Esophagus muscularis mucosa (tissue), 4 donors: ENCODE measurements at places on chromosomes 16 and 17. TPM values are rescaled to one million over a fixed set of nuclear protein-coding genes. Genes with fewer than 3 reads are reported as not detected.
A peak's percentile ranks its signal among the peaks of the same experiment; 100 is the strongest.

DNA sequence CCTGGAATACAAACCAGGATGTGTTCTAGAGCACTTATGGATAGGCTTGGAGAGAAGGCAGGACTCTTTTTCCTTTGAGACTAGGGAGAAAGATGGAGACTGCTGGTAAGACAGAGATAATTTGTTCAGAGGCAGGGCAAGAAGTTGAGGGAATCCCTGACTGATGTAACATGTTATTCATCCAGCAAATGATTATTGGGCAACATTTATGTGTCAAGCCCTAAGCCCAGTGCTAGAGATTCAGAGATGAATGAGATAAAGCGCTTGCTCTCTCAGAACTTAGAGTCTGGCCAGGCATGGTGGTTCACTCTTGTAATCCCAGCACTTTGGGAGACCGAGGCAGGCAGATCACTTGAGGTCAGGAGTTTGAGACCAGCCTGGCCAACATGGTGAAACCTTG lies 47.8 kb upstream of the NUFIP2 start:
- no peak overlapping the region for H3K4me3 ChIP-seq
- H3K4me1 ChIP-seq, result no peaks in the 10 kb centered on the region
- DNase-seq, result no peak
- H3K27ac ChIP-seq, result no peak overlapping the region
- no peaks in the 10 kb centered on the region for H3K27me3 ChIP-seq

DNA sequence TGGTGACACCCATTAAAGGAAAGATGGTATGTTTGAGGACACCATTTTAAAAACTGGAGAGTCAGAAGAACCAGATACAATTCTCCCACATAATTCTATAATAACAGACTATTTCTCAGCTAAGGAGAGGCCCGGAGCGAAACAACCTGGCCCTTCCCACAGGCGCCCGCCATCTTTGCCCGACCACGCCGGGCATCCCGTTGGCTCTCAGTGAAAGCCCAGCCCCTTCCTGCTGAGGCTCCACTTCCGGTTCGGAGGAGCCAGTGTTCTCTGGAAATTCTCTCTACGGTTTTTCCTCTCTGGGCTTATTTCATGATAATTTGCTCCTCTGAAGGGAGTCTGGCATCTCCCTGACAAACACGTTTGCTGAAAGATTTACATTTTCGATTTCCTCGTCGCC lies 175.7 kb downstream of the AXIN2 start:
- no peaks in the 10 kb centered on the region for H3K4me1 ChIP-seq
- no peak for DNase-seq
- H3K27me3 ChIP-seq, result no peaks in the 10 kb centered on the region
- H3K4me3 ChIP-seq, result no peak overlapping the region
- no peaks in the 10 kb centered on the region for H3K36me3 ChIP-seq
- H3K27ac ChIP-seq, result no peak overlapping the region

- H3K4me1 ChIP-seq, result no peaks in the 10 kb centered on the region
- no peak for DNase-seq
Measured at GRCh38 chr16:31286421-31287032, 26.8 kb downstream of the ITGAM start.

The TP53TG3F gene
- total RNA-seq, result not detected

The HLF gene
- total RNA-seq, result 176 TPM

GRCh38 chr17:64632606-64633005 lies 29.5 kb downstream of the SMURF2 start:
- no peaks in the 10 kb centered on the region for H3K27me3 ChIP-seq
- no peaks in the 10 kb centered on the region for H3K36me3 ChIP-seq
- DNase-seq, result no peak
- H3K4me3 ChIP-seq, result no peak overlapping the region
- peaks cover 53% of the 10 kb centered on the region for H3K4me1 ChIP-seq
- no peak overlapping the region for H3K27ac ChIP-seq

DNA sequence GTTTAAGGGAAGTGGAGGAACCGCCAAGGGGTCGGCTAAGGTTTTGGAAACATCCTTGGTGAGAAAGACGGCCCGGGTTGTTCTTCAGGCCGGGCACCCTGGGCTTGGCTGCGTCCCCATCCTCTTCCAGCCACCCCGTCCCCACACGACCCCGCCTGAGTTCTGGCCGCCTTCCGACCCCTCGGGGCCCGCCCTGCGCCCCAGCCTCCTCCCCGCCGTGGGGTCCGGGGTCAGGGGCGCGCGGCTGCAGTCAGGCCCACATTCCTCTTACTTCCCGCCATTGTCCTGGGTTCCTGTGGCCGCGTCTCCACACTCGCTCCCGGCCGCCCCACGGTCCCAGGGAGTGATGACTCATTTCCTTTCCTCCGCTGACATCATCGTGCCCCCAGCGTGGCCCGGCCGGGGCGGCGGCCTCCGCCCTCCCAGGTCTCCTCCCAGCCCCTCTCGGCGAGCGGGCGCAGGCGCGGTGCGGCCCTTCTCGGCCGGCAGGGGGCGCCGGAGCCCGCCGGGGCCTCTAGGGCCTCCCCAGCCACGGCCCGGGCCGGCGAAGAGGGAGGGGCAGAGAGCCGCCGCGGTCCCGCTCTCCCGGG lies 59.6 kb downstream of the WSB1 start:
- H3K27ac ChIP-seq, result peak overlapping the region; percentile 90
- H3K4me3 ChIP-seq, result peak overlapping the region; percentile 66
- H3K36me3 ChIP-seq, result no peaks in the 10 kb centered on the region
- H3K4me1 ChIP-seq, result peaks cover 28% of the 10 kb centered on the region
- peak; percentile 97 for DNase-seq

The CFAP52 gene
- total RNA-seq, result not detected

GRCh38 chr17:64718058-64718457 lies 56.0 kb upstream of the SMURF2 start:
- no peaks in the 10 kb centered on the region for H3K4me1 ChIP-seq
- no peak for DNase-seq
- no peaks in the 10 kb centered on the region for H3K27me3 ChIP-seq
- H3K27ac ChIP-seq, result no peak overlapping the region
- H3K4me3 ChIP-seq, result no peak overlapping the region

DNA sequence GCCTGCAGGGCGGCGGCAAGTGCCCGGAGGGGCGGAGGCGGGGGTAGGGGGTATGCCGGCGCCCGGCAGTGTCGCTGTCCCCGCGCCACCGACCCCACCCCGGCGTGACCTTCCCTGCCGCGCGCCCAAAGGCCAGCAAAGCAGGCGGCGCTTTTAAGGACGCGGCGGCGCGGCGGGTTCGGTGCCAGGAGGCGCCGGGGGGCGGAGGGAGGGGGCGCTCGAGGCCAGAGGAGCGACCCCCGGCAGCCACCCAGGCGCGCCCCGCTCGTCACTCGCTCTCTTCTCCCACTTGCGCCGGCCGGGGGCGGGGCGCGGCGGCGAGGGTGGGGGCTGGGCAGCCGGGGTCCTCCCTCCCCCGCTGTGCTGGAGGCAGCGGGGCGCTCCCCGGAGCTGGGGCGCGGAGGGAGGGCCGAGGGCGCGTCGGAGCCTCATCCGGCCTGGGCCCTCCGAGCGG lies 8.6 kb upstream of the BAHCC1 start:
- H3K36me3 ChIP-seq, result no peaks in the 10 kb centered on the region
- no peaks in the 10 kb centered on the region for H3K27me3 ChIP-seq
- peak overlapping the region; percentile 96 for H3K27ac ChIP-seq
- DNase-seq, result no peak
- H3K4me1 ChIP-seq, result peaks cover 62% of the 10 kb centered on the region

The ABCC12 gene
- not detected for total RNA-seq
